ENCODE measurements at places on chromosomes 1 and 21.
A peak's percentile ranks its signal among the peaks of the same experiment; 100 is the strongest.

DNA sequence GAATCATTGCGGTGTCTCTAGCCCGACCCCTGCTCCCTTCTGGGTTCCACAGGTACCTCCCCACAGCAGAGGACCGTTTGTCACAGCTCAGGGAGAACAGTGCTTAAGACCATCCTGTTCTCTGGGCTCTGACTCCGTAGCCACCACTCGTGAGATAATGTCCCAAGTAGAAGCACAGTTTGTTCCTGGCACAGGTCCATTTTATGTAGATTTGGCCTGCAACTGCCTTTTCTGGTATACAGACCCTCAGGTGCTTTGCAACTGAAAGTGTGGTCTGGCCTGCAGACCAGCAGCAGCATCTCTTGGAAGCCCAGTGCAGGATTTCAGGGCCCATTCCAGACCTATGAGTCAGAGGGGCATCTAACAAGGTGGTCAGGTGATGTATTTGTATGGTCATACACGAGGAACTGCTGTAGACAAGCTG is 28.4 kb upstream of the TMEM125 start:
- DNase-seq, result no peak

- peak; percentile 40 for DNase-seq
Observed at GRCh38 chr1:117895482-117896114, 33.8 kb downstream of the GDAP2 start.

- no peak for DNase-seq
Observed at GRCh38 chr21:16071092-16071491, 341.3 kb downstream of the USP25 start.

GRCh38 chr1:208302699-208303238 is 58.6 kb upstream of the PLXNA2 start:
- no peak for DNase-seq

GRCh38 chr1:213871179-213871578 is 116.6 kb upstream of the PROX1 start:
- no peak for DNase-seq

DNA sequence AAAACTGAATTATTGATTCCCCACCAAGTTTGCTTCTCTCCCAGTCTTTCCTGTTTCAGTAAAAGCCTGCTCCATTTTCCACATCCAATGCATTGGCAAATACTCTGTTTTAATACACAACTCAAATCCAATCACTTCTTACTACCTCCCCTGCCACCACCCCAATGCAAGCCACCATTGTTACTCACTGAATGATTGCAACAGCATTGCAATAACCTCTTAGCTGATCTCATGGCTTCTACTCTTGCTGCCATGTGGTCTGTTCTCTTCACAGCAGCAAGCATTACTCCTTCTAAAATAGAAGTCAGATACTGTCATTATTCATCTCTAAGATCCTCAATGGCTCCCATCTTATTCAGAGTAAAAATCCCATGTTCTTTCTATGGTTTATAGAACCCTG is 123.4 kb downstream of the ATP6V1G3 start:
- no peak for DNase-seq

DNA sequence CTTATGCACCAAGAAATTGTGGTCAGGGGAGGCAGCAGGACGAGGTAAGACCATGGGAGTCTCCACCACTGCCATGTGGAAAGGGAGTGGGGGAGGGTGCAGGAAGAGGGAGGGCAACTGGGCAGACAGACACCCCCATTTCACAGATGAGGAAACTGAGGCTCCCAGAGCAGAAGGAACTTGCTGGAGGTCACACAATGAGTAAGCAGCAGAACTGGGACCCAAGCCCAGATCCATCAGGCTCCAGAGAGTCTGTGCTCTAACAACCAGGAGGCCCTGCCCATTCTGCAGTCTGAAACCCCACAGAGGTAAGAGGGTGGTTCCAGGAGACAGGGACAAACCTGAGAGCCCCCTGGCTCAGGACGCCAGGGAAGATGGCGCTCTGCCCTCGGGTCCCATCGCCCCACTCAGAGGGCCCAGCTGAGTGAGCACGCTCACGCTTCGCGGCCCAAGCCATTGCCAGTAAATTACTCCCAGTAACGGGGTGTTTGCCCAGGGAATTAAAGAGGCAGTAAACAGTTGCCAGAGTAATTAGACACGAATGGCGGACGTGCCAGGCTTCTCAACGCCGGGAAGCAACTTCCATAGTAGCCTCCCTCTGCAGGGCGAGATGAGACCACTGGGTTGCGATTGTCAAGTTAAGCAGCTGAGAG is 59.2 kb downstream of the MATN1 start:
- DNase-seq, result no peak

- DNase-seq, result no peak
Observed at GRCh38 chr21:16572032-16572431, 842.2 kb downstream of the USP25 start.

DNA sequence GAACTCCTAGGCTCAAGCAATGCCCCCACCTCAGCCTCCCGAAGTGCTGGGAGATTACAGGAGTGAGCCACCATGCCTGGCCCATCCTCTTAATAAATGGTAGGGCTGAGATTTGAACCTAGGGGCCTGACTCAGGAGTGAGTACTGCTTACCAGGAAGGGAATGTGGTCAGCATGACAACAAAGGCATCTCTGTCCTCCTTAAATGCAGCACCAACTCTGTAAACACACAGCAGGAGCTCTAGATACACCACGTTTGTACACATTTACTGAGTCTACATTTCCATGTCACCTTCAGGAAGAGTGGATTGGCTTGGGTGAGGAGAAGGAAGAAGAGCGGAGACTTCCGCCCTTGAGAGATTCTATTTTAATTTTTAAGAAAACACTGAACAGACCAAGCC is 38.5 kb downstream of the HIVEP3 start:
- DNase-seq, result no peak

- DNase-seq, result no peak
Observed at GRCh38 chr1:236457775-236458174, 63.7 kb downstream of the EDARADD start.

- no peak for DNase-seq
Observed at GRCh38 chr1:170664093-170664827, at the start of gene PRRX1. Gene PRRX1 (plus strand): TSS chr1:170664131. CDS start chr1:170664219, 88 bp downstream.

DNA sequence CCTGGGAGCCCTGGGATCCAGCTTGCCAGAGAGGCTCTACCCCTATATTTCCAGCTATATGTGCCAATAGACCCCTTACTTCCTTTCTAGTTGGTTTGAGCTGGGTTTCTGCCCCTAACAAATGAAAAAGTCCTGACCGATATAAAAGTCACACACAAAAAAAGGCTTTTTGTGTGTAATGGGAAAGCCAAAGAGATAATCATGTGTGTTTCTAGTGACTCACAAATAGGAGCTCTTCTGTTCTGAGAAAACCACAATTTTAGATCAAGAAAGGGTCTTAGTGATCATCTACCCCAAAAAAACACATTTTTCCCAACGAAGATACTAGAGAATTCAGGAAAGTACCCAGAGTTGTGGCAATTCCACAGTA is 23.0 kb upstream of the PLEKHA6 start:
- DNase-seq, result no peak

DNA sequence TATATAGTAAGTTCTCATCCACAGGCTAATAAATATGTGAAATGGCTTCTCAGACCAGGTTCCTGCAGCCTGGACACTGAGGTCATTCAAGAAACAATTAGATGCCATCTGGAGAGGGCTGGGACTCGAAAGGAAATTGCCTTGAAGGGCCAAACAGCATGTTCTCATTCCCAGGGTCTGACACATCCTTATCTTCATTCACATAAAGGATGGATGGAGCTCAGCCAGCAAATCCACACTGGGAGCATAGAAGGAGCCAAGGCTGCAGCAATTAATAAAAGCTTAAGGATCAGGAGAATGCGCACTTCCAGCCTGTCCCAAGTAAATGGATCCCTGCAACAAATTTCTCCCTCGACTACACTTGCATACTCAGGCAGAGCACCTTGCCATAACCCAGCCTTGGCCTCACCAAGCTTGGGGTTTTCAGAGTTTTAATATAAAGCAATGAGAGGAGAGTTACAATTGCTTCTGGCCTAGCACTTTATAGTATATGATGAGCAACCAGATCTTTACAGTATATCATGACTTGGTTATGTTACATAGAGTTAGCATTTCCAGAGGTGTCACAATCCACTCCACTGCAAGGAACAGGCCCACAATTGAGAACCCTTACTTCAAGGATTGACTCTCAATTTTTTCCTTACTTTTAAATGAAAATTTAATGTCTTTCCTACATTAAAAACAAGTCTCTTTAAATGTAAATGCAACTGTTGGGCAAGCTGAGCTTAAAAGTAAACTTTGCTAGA is 55.9 kb downstream of the BCAR3 start:
- no peak for DNase-seq

GRCh38 chr21:46035809-46036695 is 54.5 kb downstream of the COL6A1 start:
- DNase-seq, result no peak

GRCh38 chr1:229001467-229002011 is 266.3 kb downstream of the RHOU start:
- DNase-seq, result no peak
